ENCODE measurements at places on chromosomes 3 and 15.

- DNase-seq: no peak
These were observed 36.7 kb upstream of the SYNM start for GRCh38 chr15:99068186-99068585.

GRCh38 chr3:46755646-46756045 is 38.0 kb upstream of the PRSS50 start:
- no peak for DNase-seq

DNA sequence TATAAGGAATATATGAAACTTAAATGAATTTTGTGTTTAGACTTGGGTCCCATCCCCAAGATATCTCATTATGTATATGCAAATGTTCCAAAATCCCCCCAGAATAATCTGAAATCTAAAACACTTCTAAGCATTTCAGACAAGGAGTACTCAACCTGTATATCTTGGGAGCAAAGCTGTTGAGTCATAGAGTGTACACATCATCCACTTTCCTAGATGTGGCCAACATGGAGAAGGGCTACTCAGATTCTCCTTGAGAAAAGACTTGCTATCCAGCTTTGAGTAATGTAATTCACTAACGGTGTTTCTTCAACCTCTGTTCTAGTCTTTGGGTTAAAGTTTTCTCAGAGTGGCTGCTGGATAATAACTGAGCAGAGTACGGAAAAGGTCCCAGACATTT is 215.5 kb upstream of the POU1F1 start:
- DNase-seq: no peak

GRCh38 chr3:187610981-187611511 is 59.1 kb downstream of the SST start:
- no peak for DNase-seq

- no peak for DNase-seq
These were observed 1.7 kb downstream of the RORA start for GRCh38 chr15:61227269-61227949.

GRCh38 chr3:5001135-5001534 is 21.9 kb downstream of the BHLHE40 start:
- DNase-seq: no peak

- no peak for DNase-seq
These were observed 145.3 kb downstream of the FOXP1 start for GRCh38 chr3:71438071-71438685.

DNA sequence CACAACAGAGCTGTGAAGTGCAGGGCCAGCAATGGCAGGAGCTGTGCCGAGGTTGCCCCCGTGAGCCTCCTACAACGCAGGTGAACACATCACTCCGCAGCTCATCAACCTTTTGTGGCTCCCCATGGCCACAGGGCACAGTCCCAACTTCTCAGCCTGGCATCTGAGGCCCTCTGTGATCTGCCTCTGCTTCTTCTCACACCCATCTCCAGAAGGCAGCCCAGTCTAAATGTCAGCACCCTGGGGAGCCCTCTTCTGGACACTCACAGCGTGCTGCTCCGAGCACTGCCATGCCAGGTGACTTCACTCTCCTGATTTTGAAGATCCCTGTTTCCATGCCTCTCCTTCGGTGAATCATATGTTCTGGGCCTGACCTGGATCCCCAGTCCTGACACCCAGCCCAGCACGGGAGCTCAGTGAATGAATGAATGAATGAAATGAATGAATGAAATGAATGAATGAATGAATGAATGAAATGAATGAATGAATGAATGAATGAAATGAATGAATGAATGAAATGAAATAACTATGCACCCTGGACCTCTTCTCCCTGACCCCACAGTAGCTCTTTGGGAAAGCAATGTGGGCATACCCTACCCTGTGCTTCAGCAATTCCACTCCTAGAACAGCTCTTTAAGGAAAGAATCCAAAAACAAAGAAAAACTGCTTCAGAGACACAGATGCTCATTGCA is 17.9 kb upstream of the SKIC8 start:
- peak; percentile 62 for DNase-seq

GRCh38 chr15:51830276-51830806 is 888 bp downstream of the TMOD3 start:
- DNase-seq: no peak

- no peak for DNase-seq
These were observed 1326.3 kb upstream of the CADM2 start for GRCh38 chr3:83632526-83632925.

DNA sequence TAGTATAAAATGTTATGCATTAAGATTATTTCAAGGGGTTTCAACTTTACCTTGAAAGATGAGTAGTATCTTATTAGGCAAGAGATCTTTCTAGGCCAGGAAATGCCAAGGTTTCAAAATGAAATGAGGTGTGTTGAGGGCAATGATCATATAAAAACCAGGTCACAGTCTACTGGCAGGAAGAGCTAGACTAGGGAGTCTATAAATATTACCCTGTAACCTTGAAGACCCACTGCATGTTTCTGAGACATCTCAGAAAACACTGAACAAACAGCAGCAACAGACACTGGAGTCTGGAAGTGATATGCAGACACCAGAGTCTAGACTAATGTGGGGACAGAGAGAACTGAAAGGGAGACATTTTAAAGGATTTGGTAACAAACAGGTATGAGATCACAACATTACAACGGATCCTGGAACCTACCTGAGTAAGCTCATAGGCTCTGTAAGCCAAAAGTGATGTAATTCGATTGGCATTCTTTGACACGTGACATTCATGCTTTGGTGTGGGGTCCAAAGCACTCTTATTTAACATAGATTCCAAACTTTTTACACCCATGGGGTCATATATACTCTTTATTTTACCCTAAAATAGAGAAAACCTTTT is 15.0 kb downstream of the TASOR start:
- DNase-seq: no peak

DNA sequence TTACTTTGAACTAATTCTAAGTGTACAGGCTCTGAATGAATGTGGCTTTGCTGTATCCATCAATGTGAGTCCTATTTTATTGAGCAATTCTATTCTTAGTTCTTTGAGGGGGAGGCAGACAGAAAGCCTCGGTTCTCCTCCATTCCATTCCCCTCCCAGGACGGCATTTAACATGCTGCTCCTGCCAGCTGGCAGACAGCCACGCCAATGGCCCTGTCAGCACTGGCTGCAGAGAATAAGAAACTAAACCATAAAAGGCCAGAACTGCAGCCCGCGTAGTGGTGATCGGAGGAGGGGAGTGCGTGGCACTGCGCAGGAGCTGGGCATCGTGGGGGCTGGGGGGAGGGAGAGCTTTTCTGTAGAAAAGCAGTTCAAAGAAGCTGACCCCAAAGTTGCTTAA is 76.0 kb upstream of the HACD2 start:
- DNase-seq: peak; percentile 93

- DNase-seq: no peak
These were observed 87.4 kb downstream of the ADAMTS9 start for GRCh38 chr3:64600246-64600950.

DNA sequence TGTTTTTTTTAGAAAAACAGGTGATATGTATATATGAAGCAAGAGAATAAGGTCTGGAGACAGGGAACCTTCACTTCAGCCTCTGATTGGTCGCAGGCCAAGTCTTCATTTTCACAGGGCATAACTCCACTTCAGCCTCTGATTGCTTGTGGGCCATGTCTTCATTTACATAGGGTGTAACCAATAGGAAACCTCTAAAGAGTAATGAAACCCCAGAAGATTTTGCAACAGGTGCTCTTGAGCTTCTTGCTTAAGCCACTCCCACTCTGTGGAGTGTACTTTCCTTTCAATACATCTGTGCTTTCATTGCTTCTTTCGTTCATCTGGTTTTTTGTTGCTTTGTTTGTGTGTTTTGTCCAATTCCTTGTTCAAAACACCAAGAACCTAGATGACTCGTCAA is 22.6 kb upstream of the SCG3 start:
- no peak for DNase-seq

- no peak for DNase-seq
These were observed 250.0 kb upstream of the VEPH1 start for GRCh38 chr3:157752956-157753786.

DNA sequence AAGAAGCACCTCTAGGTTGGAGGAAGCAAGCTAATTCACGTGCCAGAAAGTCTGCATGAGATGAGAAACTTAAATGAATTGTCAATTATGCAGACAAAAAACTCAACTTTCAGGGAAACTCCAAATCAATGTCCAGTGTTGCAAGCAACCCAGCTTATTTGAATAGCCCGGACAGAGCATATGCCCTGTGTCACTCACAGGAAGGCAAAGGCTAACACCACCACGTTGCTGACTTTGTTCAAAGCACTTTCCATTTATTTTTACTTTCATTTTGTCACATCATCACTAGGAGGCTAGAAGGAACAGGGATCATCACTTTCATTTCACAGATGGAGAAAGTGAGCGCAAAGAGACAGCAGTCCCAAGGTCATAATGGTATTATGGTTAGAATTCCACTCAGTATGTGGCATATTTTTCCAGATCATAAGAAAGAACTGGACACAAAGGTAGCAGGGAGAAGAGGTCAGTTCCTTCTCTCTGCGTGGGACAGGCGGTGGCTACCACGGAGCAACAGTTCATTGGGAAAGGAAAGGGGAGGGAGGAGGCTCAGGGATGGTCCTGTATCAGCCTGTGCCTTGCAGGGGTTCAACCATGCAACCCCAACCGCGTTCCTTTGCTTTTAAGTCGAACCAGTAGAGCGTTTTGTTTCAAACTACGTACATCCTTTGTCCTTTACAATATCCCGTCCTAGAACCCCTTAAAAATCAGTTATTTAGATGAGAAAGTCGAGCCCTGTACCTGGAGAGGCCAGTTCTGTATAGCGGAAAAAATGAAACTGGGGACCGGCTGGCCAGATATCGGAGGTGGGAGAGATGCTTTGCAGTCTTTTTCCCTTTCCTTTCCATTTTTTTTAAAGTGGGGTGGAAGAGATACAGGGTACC is 1.1 kb downstream of the HEG1 start:
- no peak for DNase-seq
